ENCODE measurements at places on chromosomes 1 and 21. TPM values are rescaled to one million over a fixed set of nuclear protein-coding genes. Genes with fewer than 3 reads are reported as not detected.

LYPD8 gene
- not detected for total RNA-seq

WNT3A gene
- total RNA-seq = not detected

BLZF1 gene
- total RNA-seq = 12.8 TPM

NPR1 gene
- total RNA-seq = 1.6 TPM

STIL gene
- 10.6 TPM for total RNA-seq

AHCYL1 gene
- 52.1 TPM for total RNA-seq

LCE1E gene
- total RNA-seq = not detected

LRRC53 gene
- total RNA-seq = not detected

SH2D2A gene
- 4.2 TPM for total RNA-seq

PGLYRP3 gene
- not detected for total RNA-seq
